ENCODE measurements at places on chromosomes 4 and X.
A peak's percentile ranks its signal among the peaks of the same experiment; 100 is the strongest.

DNA sequence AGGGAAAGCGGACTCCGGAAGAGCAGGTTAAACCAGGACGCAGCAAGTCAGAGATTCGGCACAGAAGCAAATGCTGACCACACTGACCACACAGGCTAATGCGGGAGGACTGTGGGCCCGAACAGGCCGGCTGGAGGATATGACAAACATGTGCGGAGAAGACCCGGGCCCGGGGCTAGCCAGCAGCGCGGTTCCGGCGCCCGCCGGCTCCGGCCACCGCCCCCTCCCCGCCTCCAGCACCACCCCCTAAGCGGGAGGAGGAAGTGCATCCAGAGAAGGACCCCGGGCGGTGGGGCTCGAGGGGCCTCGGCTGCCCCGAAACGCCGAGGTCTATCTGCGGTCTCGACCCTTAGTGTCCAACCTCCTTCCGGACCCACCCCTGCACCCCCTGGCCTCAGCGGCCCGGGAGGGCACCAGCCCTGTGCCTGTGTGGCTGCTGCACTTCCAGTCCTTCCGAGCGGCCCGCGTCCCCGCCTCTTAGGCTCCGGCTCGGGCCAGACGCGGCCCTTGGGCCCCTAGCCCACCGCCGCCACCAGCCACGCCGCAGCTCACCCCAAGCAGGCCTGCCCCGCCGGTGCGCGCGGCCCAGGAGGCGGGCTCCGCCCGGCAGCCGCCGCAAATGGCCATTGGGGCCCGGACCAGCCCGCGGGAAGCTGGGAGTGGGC, 2.1 kb downstream of the ELOVL6 start:
- DNase-seq, result peak; percentile 33

DNA sequence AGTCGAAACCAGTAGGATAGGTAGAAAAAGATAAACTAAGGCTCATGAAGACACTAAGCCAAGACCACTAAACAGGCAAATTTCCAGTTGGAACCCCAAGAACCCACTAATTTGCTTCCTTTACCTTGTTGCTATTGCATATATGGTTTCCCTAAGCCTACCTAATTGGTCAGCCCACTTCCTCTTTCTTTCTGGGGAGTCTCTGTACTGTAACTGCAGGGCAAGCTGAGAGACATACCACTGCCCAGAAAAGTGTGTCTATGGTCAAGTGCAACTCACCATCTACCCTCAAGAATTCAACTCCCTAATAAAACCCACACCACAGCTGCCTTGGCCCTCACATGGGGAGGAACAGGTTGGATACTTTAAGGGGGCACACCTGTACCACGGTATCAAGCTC, 28.6 kb downstream of the IDS start:
- DNase-seq, result no peak

GRCh38 chr4:140268186-140268841, 105.1 kb upstream of the SCOC start:
- no peak for DNase-seq

GRCh38 chrX:145405012-145405411, 157.7 kb downstream of the SPANXN1 start:
- DNase-seq, result no peak

- DNase-seq, result peak; percentile 3
Observed at GRCh38 chrX:44343412-44344141, at the start of gene EFHC2. Gene EFHC2 (minus strand): TSS chrX:44343672. CDS start chrX:44343588, 84 bp downstream.

- DNase-seq, result no peak
Observed at GRCh38 chrX:9538544-9539045, 73.7 kb downstream of the TBL1X start.

DNA sequence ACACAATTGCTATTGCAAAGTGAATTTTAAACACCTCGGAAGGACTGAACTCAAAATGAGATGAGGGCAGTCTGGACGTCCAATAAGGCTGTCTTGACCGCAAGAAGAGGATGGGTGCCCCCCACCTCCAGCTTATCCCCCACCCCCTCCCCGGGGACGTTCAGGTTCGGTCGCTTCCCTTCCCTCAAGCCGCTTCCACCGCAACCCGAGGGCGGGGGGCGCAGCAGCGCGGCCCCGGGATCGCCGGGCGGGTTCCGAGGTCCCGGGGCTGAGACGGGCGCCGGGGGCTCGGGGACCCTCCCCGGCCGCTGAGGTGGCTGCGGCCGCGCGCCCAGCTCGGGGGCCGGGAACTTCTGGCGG, 480 bp downstream of the USP46 start:
- DNase-seq, result no peak

DNA sequence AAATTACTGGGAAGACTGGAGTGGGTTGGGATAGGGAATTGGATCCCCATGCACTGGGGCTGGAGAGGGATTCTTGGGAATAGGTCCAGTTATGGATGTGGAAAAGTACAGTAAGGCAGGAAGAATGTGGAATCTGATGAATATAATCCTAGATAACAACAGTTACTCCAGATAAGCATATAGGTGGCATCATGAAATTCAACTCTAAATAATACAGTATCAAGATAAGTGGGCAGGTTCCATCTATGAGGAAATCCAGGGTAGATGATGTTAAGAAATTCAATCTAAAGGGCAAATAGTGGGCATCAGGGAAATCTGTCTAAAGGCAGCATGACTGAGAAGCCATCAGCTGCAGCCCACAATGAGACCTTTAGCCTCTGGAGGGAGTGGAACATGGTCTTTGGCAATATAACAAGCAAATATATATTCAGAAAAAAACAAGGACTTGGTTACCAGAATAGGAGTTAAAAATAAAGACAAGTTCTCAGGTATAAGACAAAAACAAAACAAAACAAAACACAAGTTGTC, 1.2 kb downstream of the DTHD1 start:
- DNase-seq, result no peak

GRCh38 chrX:56232221-56233082, at the start of gene KLF8:
Gene KLF8 (plus strand): TSS chrX:56232356. CDS start chrX:56233335, 979 bp downstream.
- DNase-seq, result peak; percentile 3

GRCh38 chr4:126097155-126097799, 782.5 kb downstream of the FAT4 start:
- no peak for DNase-seq

DNA sequence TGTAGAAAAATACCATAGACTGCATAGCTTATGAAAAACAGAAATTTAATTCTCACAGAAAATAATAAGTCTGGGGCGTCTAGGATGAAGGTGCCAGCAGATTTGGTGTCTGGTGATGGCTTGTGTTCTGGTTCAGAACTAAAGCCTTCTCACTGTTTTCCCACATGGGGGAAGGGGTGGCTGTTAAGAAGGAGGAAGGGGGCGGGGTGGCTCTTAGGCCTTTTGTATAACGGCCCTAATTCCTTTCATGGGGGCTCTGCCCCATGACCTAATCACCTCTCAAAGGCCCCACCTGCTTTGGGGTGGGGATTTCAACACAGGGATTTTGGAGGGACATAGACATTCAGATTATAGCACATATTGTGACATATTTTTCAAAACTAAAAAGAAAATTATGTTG, 173.2 kb upstream of the TECRL start:
- no peak for DNase-seq

GRCh38 chr4:123651536-123652180, 255.1 kb downstream of the SPRY1 start:
- no peak for DNase-seq

- DNase-seq, result no peak
Observed at GRCh38 chr4:70577220-70577927, 14.7 kb upstream of the AMBN start.

DNA sequence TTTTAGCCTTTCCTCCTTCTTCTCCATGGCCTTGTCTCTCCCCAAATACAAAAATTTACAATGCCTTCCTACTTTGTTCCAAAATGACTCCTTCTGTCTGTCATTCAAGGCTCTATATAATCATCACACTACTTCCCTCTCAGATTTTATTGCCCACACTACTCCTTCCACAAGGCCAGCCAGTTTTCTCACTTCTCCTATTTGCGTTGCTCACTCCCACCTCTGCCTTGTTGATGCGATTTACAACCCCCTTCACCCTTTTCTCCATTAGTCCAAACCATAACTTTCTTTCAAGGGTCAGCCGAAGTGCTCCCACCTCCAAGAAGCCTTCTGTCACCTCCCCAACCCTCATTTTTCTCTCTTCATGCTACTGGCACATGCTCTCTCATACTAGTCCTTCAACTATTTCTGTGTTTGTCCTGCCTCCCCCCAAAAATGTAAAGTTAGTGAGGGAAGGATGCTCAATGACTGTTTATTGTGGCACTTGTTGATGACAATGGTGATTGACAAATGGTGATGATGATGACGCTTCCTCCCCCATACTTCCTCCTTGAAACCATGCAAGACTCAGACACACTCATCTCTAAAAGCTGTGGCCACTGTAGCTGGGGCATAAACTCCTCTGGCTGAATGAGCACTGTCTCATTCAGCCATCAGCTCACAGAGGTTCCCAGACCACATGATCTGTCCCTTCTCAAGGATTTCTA, 2.7 kb upstream of the XKRX start:
- peak; percentile 2 for DNase-seq

- DNase-seq, result no peak
Observed at GRCh38 chr4:85865256-85865655, 390.3 kb downstream of the ARHGAP24 start.

DNA sequence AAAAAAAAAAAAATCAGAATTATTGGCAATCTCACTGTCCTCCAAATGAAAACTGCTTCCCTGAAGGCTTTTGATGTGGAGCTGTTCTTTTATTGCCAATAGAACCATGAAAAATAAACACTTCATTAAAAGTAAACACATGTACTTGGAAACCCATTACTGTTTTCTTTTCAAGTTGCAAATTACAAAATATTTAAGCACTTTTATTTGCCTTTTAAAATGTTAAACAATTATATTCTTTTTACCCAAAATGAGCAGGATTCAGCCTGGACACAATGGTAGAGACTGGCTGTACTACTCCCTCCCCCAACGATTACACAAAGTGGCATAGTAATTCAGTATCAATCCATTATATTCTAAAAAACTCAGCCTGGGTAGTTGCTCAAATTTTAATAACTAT, 60.9 kb downstream of the SH2D1A start:
- no peak for DNase-seq

GRCh38 chr4:185183622-185184281, 20.0 kb downstream of the CFAP97 start:
- DNase-seq, result peak; percentile 86

DNA sequence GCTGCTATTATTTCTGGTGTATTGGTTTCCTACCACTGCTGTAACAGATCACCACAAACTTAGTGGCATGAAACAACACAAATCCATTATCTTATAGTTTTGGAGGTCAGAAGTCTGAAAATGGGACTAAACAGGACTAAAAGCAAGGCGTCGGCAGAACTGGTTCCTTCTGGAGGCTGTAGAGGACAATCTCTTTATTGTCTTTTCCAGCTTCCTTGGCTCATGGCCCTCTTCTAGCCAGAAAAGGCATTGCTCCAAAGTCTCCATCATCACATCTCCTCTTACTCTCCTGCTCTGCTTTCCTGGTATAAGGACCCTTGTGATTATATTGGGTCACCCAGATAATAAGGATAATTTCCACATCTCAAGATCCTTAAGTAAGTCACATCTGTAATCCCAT, 121.9 kb downstream of the CLCN4 start:
- no peak for DNase-seq

DNA sequence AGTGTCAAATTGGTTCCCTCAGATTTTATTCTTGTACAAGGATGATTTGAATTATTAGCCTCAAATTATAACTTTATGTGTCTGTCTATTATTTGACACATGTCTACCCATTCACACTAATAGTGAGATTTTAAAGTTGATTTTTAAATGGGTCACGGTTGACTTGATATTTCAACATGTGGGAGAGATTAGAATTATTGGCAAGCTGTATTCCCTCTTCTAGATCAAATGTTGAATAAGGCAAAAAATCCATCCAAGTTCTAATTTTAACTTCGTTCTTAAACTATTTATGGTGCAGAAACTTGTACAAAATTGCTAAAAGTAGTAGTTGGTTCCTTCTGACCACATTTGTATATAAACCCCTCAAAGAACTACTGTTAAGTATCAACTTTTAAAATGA, 1498.0 kb downstream of the STIM2 start:
- DNase-seq, result no peak

- DNase-seq, result peak; percentile 86
Observed at GRCh38 chr4:4574792-4575191, 32.9 kb upstream of the STX18 start.

GRCh38 chr4:179766938-179767337, 2324.7 kb upstream of the AGA start:
- DNase-seq, result no peak

- no peak for DNase-seq
Observed at GRCh38 chr4:38570647-38571276, 93.2 kb upstream of the KLF3 start.

- no peak for DNase-seq
Observed at GRCh38 chr4:126242679-126243390, 928.1 kb downstream of the FAT4 start.

DNA sequence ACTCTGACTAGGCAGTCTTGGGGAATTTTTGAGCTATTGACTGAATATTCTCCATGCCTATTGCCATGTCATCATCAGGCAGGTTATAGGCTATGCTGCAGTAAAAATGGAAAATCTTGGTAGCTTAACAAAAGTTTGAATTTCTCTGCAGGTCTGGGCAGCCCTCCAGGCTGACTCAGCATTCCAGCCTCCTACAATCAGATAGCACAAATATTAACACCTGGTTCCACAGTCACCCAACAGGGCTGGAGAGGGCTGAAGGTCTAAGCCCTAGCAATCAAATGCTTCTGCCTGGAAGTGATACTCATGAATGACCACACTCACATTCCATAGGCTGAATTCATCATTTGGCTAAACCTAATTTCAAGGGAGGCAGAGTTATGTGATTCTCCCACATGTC, 9.6 kb upstream of the PPP3CA start:
- peak; percentile 98 for DNase-seq

DNA sequence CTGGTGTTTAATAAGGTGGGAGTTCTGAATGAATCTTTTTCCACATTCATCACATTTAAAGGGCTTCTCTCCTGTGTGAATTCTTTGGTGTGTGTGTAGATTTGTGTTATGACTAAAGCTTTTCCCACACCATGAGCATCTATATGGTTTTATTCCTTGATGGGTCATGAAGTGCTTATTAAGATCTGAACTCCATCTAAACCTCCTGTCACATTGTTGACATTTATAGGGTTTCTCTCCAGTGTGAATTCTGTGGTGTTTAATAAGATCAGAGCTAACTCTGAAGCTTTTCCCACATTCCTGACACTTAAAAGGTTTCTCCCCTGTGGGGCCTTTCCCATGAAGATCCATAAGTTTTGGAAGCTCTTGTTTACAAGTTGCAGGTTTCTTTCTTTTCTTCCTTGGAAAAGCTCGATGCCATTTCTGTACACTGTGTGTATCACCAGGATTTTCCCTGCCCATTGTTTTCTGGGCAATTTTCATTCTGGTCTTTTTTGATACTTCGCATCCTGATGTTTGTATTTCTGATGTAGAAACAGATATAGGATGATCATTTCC, 21.9 kb upstream of the ETDC start:
- DNase-seq, result no peak

GRCh38 chrX:9610771-9611392, 146.0 kb downstream of the TBL1X start:
- peak; percentile 20 for DNase-seq

DNA sequence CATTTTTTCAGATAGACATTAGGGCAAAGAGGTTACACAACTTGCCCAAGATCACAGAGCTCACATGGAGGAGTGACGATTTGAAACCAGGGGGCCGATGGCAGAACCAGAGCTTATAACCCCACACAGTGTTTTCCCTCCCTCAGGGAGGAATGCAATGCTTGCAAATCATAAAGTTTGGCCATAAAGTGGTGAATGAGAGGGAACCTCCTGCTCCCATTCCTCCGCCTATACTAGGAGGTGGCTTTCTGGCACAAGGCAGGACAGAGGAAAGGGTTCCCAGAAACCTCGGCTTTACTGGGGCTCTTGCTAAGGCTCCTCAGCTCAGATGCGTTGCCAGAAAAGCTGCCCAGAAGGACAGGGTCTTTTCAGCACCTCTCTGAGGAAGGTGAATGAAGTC, 19.3 kb downstream of the TMEM154 start:
- no peak for DNase-seq

- DNase-seq, result peak; percentile 46
Observed at GRCh38 chr4:80948141-80948540, 82.4 kb upstream of the BMP3 start.

Measured in fibroblast of skin of right biceps (primary cell).